ENCODE measurements at places on chromosomes 5 and 9.
A peak's percentile ranks its signal among the peaks of the same experiment; 100 is the strongest.

- no peak for DNase-seq
Observed at GRCh38 chr9:107155244-107155817, 127.7 kb upstream of the RAD23B start.

- DNase-seq, result no peak
Observed at GRCh38 chr9:71987471-71988371, 72.7 kb downstream of the C9orf57 start.

GRCh38 chr5:111398013-111398412 is 114.3 kb downstream of the STARD4 start:
- no peak for DNase-seq

GRCh38 chr9:121275781-121276658 is 8.1 kb downstream of the GSN start:
- DNase-seq, result no peak

DNA sequence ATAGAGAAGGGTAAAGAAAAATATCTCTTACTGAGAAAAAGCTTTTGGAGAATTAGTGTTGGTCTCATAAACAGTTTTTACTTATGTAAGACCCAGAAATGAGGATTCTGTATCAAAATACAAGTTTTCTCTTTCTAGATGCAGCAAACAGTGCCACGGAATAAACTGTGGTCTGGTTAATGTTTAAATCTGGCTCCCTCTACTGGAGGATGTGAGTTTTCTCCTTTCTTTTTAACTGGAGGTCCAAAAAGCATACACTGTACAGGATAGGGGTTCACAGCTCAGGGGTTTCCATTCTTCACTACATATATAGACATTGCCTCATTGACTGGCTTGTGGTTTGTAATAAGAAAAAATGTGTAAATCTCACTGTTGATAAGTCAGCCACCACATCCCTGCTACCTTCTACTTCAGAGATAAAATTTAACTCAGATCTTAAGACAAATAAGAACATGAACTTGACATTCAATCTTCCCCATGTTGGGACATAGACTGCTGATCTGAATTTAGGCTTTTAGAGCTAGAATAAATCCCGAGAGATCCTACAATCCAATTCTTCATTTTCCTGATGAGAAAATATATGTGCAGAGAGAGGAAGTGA is 98.9 kb downstream of the CFAP95 start:
- DNase-seq, result peak; percentile 51

- no peak for DNase-seq
Observed at GRCh38 chr5:7759951-7760580, 90.9 kb downstream of the CFAP90 start.

DNA sequence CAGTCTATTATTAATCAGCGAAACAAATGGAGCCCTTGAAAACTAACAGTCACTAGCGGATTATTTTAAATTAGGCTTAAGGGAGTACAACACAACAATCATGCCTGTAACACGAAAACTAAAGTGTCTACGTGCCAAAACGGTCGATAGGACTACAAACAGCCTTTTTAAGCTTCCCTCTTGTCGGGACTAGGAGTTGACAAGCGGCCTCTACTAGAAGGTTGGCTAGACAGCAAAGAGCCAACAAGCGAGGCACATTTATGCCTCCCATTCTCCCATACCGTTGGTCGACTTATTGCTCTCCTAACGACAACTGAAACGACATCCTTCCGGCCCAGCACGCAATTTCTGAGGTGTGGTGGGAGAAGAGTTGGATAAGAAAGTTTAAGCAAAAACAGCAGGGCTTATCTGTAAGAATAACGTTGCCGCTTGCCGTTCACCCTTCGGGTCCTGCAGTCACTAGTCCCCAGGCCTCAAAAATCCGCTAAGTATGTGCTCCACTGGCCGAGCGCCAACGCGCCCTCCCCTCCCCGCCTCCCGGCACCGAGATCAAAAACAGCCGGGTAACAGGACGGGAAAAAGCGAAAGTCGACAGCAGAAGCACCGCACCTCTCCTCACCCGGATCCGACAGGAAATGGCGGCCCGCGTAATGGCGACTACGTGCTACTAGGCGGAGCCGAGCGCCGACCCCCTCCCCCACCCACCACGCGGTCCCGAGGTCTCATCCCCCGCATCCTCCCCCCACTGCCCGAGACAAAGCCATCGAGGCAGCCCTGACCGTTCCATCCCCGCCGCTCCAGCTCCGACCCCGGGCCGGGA is 813 bp downstream of the HNRNPK start:
- DNase-seq, result peak; percentile 86

DNA sequence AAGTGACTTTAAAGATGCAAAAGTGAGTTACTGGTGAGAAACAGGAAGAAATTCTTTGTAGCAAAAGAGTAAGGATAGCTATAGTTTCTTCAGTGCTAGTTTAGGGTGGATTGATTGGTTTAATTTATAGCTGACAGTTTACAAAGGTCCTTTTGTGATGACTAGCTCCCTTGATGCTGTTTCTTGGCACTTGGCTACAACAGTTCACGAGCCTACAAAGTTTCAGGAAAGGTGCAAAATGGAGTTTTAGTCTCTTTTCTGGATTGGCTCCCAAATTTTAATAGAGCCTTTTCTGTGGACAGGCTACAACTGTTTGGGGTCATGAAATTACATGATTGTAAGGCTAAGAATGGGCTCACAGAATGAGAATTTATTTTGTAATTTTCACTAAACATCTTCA is 40.9 kb upstream of the BNIP1 start:
- DNase-seq, result no peak

- DNase-seq, result no peak
Observed at GRCh38 chr9:129736334-129736733, 16.5 kb downstream of the PTGES start.

DNA sequence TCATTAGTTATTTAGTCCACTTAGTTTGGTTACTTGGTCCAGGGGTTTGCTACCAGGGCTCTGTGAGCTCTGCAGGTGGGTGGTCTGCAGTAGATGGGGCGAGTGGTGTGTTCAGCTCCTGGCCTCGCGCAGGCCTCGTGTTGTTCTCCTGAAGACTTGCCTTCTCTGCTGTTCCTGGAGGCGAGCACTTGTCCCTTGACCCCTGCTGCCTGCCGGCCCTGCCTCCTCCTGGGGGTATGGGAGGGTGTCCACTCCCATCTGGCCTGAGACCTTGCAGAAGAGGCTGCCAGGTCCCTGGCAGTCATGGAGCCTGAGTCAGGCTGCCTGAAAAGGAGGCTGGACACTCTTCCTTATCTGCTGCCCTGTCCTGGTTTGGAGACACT is 137.0 kb downstream of the CACNA1B start:
- DNase-seq, result no peak
